ENCODE measurements at places on chromosomes 11 and 22.

DNA sequence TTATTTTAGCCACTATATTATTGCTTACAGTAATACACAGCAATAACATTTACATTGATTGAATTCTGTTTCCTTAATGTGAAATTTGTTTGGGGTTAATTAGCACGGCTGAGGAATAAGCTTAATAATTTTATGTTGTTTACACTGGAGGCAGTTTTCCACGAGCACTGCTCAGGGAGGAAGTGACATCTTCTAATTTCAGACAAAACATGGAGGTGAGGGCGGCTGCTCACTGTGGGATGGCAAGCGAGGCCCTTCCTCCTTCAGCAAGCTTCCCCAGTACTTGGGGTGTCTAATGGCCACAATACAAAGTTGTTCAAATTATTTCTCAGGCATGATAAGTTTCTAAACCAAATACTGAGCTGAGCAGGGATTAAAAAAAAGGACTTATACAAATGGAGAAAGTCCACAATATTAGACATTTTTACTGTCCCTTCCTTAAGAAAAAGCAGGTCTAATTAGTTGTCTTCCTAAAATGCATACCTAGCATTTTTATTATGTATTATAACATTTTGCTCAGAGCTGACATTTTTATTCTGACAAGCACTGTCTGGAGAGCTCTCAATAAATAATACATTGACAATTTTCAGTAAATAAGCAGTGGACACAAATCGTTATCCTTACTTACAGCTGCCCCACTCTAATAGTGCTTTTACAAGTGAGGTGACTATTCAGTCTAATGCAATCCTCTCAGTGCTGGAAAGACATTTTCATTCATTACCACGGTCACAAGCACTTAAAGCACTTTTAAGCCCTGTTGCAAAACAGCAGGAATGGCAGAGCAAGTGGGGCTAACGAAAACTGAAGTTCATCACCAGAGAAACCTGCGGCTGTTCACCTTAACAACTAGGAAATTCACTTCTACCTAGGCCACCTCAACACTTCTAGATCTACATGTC, 56.2 kb downstream of the SOX6 start:
- DNase-seq, result no peak

DNA sequence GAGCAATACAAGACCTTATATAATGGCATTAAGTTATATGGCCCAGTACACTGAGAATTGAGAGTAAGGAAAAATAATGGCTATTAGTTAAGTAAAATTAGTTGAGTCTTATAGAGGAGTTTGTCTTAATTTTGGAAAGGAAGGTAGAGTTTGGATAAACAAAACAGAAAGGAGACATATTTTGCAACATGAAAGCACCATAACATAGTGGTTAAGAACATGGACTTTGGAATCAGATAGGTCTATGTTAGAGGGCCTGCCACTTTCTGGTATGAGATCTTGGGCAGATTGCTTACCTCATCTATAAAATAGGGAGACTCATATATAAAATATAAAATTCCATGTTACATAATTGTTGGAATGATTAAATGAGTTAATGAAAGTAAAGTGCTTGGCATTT, 68.9 kb downstream of the CSTPP1 start:
- DNase-seq, result no peak

- no peak for DNase-seq
These were observed 1497.7 kb downstream of the TBC1D22A start for GRCh38 chr22:48259991-48260670.

- no peak for DNase-seq
These were observed 83.6 kb upstream of the CRTAM start for GRCh38 chr11:122754553-122755322.

- no peak for DNase-seq
These were observed 12.1 kb downstream of the UBE2L6 start for GRCh38 chr11:57555393-57555792.

DNA sequence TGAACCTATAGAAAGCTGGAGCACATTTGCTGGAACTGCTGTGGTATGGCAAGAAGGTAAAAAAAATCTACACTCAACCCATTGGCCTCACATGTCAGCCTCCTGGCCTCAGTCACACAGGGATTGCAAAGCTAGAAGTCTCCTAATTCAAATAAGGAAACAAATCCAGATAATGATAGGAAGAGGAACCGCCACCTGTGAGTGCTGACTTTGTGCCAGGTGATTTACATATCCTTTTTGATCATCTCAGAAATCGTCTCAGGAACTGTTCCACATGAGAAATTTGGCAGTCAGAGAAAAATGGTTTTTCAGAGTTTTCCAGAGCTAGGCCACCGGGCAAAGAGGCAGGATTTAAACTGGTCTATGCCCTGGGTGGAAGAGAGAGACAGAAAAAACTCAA, 986 bp downstream of the NLRP10 start:
- DNase-seq, result no peak

- DNase-seq, result no peak
These were observed 2.5 kb downstream of the ROBO3 start for GRCh38 chr11:124867700-124868099.

GRCh38 chr11:75777461-75778110, 9.0 kb downstream of the DGAT2 start:
- no peak for DNase-seq

DNA sequence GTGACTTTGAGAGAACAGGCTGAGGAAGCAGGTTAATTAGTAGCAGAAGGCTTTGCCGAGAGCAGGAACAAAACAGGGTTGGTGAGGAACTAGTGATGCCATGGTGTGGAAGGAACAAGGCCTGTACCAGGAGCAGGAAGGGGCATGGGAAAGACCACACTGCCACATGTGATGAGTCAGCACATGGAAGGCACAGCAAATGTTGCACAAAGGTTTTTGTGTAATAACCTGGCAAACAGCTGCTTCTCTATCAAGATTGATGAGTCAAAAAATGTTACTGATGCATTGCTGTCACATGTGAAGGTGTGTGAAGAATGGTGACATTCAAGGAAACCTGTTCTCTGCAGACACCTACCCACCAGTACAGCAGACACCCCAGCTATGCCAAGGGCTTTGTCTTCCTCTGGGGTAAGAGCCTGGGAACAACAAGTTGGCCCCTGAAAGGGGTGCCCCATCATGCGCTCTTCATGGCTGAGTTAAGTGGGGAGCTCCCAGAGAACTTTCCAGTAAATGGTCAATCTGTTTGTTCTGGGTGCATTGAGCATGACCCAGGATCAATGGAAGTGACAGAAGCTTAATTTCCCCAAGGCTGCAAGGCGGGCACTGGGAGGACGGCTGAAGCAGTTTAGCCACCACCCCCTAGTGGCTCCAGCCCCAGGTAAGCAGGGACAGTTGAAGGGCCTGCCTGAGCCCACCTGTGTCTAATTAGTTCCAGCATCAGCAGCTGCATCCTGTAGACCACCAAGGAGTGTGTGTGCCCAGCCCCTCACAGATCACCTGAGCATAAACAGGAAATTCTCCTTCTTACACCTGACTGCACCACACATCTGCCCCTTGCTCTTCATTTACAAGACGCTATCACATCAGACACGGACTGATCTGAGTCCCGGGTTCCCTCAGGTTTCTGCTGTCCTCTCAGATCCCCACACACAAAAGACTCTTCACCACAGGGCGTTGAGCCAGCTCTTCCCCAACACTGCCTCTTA, 47.6 kb downstream of the GGTLC2 start:
- DNase-seq, result no peak

DNA sequence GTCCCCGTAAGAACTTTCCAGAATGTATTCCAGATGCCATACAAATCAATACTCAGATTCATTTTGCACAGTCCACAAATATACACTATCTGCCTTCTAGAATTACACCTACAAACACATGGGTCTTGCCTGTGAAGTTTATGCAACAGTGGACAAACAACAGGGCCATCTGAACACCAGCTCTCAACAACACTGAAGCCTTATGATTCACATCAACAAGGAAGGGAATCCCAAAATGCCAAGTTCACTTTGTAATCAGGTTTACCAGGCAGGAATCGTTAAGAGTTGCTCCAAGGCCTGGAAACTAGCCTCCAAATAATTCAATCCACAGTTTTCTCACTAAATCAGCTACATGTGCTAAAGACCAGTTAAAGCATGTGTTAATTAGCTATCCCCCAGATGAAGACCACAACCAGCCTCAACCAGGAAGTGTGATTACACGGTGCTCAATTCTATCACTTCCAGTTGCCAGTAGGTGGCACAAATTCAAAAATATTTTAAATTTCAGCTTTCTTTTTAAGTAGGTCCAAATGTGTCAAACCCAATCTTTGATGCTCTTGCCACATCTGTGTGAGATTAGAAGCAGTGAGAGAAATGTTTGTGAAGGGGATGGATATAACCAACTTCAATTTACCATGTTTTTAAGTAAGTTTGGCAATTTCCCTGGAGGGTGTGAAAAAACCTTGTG, 139.1 kb upstream of the BDNF start:
- no peak for DNase-seq

DNA sequence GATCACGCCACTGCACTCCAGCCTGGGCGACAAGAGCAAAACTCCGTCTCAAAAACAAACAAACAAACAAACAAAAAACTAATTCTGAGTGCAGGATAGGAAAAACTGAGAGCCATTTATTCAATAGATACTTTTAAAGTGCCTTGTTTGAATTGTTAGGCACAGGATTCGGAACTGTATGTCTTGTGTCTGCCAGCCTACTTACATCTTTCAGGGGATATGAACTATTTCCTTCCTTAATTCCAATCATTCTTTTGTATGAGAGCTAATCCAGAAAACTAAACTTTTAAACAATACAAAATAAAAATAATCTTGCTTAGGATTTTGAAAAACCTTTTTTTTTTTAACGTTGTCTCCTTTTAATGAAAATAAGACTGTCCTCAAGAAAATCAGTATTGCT, 12.6 kb downstream of the UVRAG start:
- no peak for DNase-seq

- no peak for DNase-seq
These were observed 1032.0 kb downstream of the BRD1 start for GRCh38 chr22:48795664-48796063.

DNA sequence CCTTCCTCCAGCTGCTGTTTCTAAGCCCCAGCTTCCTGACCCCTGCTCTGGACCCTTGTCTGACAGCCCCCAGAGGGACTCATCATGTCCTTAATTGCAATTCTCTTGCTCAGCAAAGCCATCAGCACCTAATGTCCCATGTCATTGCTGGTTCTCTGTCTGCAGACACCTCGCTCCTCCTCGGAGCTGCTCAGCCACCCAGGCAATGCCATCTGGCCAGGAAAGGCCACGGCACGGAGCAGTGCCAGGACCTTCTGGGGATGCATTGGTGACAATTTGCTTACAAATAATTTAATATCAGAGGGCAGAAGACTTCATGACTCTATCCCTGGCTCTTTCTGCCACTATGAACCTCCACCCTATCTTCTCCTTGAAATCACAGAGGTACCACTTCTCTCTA, 107.0 kb upstream of the THY1 start:
- DNase-seq, result no peak

GRCh38 chr11:68632802-68633201, 51.5 kb upstream of the GAL start:
- no peak for DNase-seq

DNA sequence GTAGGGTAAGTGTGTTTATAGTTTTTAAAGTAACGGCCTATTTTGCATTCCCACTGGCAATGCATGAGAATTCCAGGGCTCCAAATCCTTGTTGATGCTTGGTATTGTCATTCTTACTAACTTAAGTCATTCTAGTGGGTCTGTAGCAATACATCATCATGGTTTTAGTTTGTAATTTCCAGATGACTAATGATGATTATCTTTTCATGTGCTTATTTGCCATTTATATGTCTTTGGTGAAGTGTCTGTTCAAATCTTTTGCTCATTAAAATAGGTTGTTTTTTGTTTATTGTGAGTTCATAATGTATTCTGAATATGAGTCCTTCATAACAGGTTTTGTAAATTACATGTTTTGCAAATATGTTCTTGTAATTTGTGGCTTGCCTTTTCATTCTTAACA, 31.2 kb downstream of the MTMR3 start:
- no peak for DNase-seq

DNA sequence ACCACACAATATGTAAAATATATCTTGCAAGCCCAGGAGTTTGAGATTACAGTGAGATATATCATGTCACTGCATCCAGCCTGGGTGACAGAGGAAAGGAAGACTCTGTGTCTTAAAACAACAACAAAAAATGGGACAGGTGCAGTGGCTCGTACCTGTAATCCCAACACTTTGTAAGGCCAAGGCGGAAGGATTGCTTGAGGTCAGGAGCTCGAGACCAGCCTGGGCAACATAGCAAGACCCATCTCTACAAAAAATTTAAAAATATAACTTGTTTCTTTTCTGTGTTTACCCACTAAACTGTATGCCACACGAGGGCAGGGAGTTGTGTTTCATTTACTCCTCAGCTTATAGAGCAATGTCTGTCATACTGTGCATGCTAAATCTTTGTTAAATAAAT, 3.1 kb downstream of the ZNF280A start:
- DNase-seq, result no peak

- no peak for DNase-seq
These were observed 34.4 kb downstream of the ME3 start for GRCh38 chr11:86637988-86638387.

DNA sequence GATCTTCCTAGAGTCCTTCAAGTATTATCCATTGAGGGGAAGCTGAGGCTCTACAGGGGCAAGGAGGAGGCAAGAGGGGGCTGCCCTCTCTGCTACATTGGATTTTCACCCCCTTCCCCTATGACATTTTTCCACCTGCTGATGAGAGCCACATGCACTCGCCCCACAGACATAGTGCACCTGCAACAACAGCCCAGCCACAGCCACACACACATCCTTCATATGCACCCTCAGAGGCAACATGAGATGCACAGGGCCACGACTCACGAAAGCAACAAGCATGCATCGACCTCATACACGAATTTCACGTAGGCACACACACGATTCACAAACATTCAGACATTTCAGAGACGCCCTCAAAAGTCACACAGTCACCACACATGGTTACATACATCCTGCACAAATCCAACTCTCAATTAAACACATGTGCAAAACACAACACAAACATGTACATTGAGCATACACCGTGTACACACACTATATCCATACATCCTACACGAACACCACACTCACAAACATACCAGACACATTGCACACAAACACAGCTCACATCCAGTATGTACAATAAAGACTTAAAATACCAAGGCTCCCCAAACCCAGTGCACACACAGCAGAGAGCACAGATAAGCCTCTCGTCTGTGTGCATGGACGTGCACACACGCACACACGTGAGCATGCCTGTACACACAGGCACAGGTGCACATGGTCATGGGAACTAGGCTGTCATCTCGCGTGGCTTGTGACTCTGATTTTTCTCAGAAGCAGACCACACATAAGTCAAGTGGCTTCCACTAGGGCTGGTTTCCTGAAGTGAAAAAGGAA, 6.3 kb upstream of the LRRC32 start:
- no peak for DNase-seq

DNA sequence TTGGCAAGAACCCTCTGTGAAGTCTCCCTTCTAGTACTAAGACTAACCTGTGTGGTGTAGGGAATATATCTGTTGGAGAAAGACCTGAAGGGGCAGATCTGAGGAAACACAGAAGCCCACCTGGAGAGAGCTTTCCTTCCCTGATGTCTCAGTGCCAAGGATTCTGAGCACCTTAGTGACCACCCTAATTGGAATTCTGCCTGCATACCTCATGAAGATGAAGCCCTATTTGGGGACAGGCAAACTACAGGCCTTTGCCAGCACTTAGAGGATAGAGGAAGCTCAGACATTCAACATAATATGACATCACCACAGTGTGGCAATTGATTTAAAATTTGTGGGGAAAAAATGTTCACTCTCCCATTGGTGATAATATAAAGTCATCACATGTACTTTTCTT, 766.2 kb upstream of the KIRREL3 start:
- DNase-seq, result no peak

All from esophagus squamous epithelium (tissue), 5 donors.